GOT3 (cell line): ENCODE measurements at places on chromosomes 13 and 19.

DNA sequence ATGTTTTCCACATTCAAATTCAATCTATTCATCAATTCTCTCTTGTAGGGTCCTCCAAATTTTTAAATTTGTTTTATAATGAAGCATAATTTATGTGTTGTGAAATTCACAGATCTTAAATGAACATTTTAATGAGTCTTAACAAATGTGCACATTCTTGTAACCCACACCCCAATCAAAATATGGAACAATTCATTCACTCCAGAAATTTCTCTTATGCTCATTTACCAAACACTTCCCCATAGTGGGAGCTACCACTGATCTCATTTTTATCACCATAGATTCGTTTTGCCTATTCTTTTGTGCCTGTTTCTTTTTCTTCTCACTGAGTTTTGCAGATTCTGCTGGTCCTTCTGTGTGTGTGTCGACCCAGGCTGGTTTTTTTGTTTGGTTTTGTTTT lies 664.1 kb downstream of the EFNB2 start:
- no peak for DNase-seq

GRCh38 chr13:45700971-45701900 lies 884 bp upstream of the CBY2 start:
- no peak for DNase-seq

DNA sequence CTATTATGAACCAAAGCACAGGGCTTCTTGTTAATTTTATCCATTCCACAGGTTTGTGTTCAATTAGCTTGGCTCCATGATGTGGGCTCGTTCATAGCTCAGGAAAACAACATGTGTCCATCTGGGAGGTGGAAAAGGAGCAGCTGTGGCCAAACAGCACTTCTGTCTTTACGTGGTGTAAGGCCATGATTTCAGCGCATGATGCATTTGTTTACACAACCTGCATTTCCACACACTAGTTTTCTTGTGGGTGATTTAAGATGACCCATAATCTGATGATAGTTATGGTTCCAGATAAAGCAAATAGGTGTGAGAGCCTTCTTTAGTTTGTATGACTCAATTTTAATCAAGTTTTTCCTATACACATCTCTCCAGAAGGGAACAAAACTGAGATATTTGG lies 101.7 kb downstream of the TNFRSF19 start:
- no peak for DNase-seq

GRCh38 chr13:37968555-37968954 lies 99.0 kb upstream of the TRPC4 start:
- DNase-seq, result no peak

- no peak for DNase-seq
These were observed 2.8 kb downstream of the TNNT1 start for GRCh38 chr19:55146078-55146704.

DNA sequence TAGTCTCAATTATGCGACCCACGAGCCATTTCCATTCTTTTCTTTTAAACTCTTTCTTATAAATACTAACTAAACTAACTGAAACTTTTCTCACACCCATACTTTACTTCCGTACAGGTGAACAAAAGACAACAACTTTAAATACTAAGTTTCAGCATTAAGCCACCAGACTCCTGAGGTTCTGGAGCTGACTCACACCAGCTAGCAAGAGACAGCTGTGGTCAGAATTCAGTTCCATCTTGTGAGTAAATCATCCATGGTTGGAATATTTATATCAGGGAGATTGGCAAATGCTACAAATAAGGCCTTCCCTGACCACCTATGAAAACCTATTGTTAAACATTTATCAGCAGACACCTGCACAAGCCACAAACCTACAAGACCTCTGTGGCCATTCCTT lies 897.0 kb downstream of the EFNB2 start:
- DNase-seq, result no peak

DNA sequence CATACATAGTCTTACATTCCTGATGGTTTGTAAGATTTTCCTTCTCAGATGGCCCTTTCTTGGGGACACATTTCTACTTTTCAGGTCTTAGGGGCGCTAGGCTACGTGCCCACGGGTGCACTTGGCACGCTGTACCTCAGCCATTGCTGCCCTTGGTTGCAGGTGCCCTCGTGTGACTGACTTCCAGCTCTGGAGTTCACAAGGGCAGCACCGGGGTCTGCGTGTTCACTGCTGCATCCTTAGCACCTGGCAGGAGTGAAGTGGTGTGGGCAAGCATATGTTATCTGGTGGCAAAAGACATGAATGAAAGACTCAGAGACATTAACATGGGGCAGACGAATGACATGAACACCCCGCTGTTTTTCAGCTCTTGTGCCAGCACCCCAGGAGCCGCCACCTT lies 13.3 kb upstream of the WDR88 start:
- no peak for DNase-seq

- no peak for DNase-seq
These were observed 724 bp upstream of the ZNF780A start for GRCh38 chr19:40091205-40092129.

- no peak for DNase-seq
These were observed 11.8 kb upstream of the SELENOW start for GRCh38 chr19:47766670-47767069.

- no peak for DNase-seq
These were observed 133.6 kb downstream of the KDM4B start for GRCh38 chr19:5102520-5102919.

- DNase-seq, result no peak
These were observed 2.3 kb upstream of the KDM4B start for GRCh38 chr19:4966591-4966990.

DNA sequence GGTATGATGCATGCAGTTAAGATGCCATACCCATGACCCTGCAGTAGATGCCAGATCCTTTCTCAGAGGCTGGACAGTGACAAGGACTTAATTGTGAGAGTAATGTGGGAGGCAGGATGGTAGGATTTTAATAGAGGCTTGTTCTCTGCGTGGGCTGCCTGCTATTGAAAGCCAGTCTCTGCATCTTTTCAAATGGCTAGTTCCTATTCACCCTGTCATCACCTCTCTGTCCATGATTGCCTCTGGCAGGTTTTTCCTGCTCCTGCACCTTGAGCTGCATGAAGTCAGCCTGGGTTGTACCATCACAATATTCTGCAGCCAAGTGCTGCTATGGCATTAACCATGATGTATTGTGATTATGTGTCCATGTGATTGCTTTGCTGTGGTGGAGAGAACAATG lies 440.5 kb downstream of the ITGBL1 start:
- no peak for DNase-seq

DNA sequence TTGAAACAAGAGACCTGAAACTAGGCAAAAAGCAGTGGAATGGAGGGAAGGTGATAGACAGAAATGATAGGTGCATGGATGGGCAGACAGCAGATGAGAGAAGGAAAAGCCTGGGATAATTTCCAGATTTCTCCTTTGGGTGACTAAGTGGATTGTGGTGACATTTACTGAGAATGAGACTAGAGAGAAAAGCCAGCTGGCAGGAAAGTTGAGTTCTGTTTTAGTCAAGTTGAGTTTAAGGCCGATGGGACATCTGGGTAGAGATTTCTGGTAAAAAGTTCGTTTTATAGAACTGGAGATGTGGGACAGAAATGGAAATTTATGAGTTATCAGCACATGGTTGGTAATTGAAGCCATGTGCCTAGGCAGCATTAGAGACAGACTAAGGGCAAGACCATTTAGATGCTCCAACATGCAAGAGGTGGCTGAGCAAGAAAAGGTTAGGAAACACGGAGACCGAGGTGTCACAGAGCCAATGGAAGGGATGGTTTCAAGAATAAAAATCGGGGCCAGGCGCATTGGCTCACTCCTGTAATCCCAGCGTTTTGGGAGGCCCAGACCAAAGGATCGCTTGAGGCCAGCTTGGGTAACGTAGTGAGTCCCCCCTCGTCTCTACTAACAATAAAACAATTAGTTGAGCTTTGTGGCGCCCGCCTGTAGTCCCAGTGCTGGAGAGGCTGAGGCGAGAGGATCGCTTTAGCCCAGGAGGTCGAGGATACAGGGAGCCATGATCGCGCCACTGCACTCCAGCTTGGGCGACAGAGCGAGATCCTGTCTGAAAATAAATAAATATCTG lies 9.6 kb upstream of the DGKH start:
- no peak for DNase-seq
